ENCODE measurements at places on chromosomes 1 and 21. TPM values are rescaled to one million over a fixed set of nuclear protein-coding genes. Genes with fewer than 3 reads are reported as not detected.

DNA sequence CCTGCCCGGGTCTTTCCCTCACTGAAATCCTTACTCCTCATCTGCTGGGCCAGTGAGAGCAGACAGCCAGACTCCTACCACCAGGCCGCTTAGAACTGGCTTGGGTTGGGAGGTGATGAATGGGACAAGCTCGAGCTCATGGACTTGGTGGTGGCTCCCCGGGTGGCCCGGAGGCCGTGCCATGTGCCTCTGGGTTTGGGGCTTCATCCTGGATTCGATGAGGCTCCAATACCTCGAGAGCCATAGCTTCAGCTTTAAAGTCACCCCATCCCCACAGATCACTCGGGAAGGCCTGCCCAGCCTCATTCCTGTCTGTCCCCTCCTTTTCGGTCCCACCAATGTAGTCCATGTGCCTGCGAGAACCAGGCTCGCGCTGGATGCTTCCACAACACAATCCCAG, 51.5 kb downstream of the MYOM3 start:
- no peaks in the 10 kb centered on the region for H3K27me3 ChIP-seq
- H3K4me1 ChIP-seq: no peaks in the 10 kb centered on the region
- H3K4me3 ChIP-seq: no peak overlapping the region
- no peak for DNase-seq
- H3K27ac ChIP-seq: no peak overlapping the region

- no peak overlapping the region for H3K4me3 ChIP-seq
- peaks cover 12% of the 10 kb centered on the region for H3K27me3 ChIP-seq
- H3K4me1 ChIP-seq: no peaks in the 10 kb centered on the region
- no peaks in the 10 kb centered on the region for H3K36me3 ChIP-seq
Measured at GRCh38 chr1:64315402-64315801, 112.0 kb downstream of the UBE2U start.

The SYPL2 gene
- total RNA-seq: 1.1 TPM

The NPHS2 gene
- total RNA-seq: not detected

DNA sequence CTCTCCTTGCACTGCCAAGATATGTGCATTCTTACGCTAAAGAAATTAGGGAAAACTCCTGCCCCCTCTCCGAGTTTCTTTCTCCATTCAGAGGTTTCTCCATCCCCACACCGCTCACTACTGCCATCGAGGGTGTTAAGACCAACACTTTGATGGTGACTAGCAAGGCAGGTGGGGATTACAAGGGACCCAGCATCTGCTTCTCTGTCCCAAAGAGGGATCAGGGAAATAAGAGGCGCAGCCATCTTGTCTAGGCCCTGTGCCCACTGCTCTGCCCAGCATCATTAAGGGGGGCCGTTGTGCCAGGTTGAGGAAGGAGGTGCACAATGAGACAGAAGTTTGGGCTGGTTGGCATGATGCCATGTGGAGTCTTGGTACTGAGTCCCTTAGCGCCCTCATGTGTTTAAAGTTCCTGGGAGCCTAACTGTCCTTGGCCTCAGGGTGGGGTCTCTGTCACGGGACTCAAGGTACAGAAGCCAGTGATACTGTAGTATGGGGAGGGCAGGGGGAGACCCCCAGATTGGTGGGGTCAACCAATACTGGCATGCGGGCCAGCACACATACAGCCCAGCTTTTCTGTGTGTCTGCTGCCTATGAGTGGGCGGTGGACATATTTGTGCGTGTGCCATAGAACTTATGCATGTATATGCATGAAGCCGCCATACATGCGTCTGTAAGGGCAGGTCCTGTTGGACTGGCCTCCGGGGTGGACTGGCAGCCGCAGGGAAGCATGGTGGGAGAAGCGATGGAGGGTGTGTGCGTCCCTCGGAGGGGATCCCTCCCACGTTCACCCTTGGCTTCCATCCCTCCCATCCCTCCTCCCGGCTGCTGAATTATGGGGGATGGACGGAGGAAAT, 5.5 kb downstream of the EFNA3 start:
- DNase-seq: no peak
- peaks cover 2% of the 10 kb centered on the region for H3K36me3 ChIP-seq
- peak overlapping the region; percentile 89 for H3K27ac ChIP-seq
- peak overlapping the region; percentile 90 for H3K4me3 ChIP-seq
- H3K4me1 ChIP-seq: peaks cover 39% of the 10 kb centered on the region

The NBPF15 gene
- total RNA-seq: 70.1 TPM

The PPIAL4G gene
- total RNA-seq: not detected

DNA sequence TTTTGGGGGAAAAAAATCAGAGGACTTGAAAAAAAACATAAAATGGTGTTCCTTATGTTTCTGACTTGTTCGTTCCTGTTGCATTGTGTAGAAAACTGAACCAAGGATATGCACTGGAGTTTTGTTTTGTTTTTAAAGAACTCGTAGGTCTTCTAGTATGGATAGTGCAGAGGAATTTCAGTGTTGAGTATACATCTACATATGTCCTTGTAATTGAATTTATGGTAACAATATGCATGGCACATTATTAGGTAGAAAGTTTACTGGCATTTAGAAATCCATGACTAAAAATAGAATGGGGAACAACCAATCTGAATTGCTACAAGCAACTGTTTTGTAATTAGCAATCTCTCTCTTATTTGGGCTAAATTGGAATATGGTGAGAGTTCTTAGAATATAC, 188.3 kb upstream of the ZRANB2 start:
- H3K4me3 ChIP-seq: no peak overlapping the region
- no peak for DNase-seq
- H3K27me3 ChIP-seq: peaks cover 6% of the 10 kb centered on the region

GRCh38 chr1:172775606-172776005, 116.7 kb downstream of the FASLG start:
- no peak overlapping the region for H3K27ac ChIP-seq
- H3K4me3 ChIP-seq: no peak overlapping the region

- peaks cover 48% of the 10 kb centered on the region for H3K4me1 ChIP-seq
- H3K27me3 ChIP-seq: no peaks in the 10 kb centered on the region
- H3K36me3 ChIP-seq: peaks cover 11% of the 10 kb centered on the region
- H3K4me3 ChIP-seq: peak overlapping the region; percentile 96
Measured at GRCh38 chr1:33257772-33258712, 1.8 kb downstream of the ZNF362 start.

The RHEX gene
- not detected for total RNA-seq

GRCh38 chr1:94936861-94937620, 10.1 kb upstream of the CNN3 start:
- no peak overlapping the region for H3K27ac ChIP-seq
- no peak for DNase-seq
- H3K27me3 ChIP-seq: no peaks in the 10 kb centered on the region
- H3K4me1 ChIP-seq: peaks cover 46% of the 10 kb centered on the region
- no peak overlapping the region for H3K4me3 ChIP-seq
- no peaks in the 10 kb centered on the region for H3K36me3 ChIP-seq

The PLA2G2D gene
- total RNA-seq: not detected

DNA sequence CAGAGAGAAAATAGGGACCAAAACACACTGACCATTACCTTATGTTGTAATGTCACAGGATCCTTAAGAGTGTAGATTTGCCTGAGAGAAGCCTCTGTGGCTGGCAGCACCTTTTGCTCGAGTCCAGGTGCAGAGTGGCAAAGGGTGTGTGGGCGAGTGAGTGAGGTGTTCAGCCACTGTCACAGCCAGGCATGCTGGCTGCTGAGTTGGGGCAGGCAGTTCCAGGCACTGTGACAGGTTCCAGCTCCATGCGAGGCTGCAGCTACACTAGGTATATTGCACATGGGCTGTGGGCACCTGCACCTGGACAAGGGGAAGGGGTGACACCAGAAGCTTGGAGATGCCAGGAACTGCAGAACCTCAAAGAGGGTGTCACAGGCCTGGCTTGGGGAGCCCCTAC, 1370.4 kb upstream of the PRMT6 start:
- H3K4me3 ChIP-seq: no peak overlapping the region
- no peak overlapping the region for H3K27ac ChIP-seq
- H3K27me3 ChIP-seq: peaks cover 2% of the 10 kb centered on the region
- no peaks in the 10 kb centered on the region for H3K36me3 ChIP-seq
- H3K4me1 ChIP-seq: peaks cover 14% of the 10 kb centered on the region

GRCh38 chr1:186792870-186793581, 35.7 kb upstream of the PLA2G4A start:
- H3K4me3 ChIP-seq: no peak overlapping the region
- no peaks in the 10 kb centered on the region for H3K36me3 ChIP-seq
- H3K27ac ChIP-seq: no peak overlapping the region
- no peaks in the 10 kb centered on the region for H3K4me1 ChIP-seq
- H3K27me3 ChIP-seq: no peaks in the 10 kb centered on the region
- no peak for DNase-seq

GRCh38 chr1:10299151-10299550, 88.8 kb downstream of the KIF1B start:
- no peaks in the 10 kb centered on the region for H3K27me3 ChIP-seq
- H3K4me1 ChIP-seq: no peaks in the 10 kb centered on the region
- DNase-seq: no peak
- H3K27ac ChIP-seq: no peak overlapping the region
- no peak overlapping the region for H3K4me3 ChIP-seq

GRCh38 chr1:25022361-25023189, 92.5 kb upstream of the RUNX3 start:
- peak overlapping the region; percentile 94 for H3K27ac ChIP-seq
- H3K4me3 ChIP-seq: no peak overlapping the region

GRCh38 chr1:904310-904950, 19.3 kb upstream of the SAMD11 start:
- H3K4me3 ChIP-seq: peak overlapping the region; percentile 71
- H3K4me1 ChIP-seq: peaks cover 25% of the 10 kb centered on the region
- peaks cover 11% of the 10 kb centered on the region for H3K27me3 ChIP-seq
- H3K36me3 ChIP-seq: no peaks in the 10 kb centered on the region
- H3K27ac ChIP-seq: peak overlapping the region; percentile 64

DNA sequence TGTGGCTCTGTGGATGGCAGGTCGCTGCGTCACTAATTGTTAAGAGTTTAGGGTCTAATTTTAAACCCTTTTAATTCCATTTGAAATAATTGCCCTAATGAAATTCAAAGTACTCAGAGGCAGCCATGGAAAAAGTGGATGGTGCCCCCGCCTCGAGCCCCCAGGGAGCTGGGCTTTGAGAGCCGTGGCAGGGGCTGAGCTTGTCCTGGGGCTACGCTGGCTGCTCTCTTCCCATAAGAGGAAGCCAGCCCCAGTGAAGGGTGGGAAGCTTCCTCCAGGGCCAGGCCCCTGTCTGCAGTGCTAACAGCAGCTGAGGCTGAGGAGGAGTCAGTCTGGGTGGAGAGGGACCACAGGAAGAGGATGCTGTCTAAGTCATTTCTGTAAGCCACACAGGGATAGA, 315.0 kb upstream of the POU3F1 start:
- H3K27ac ChIP-seq: no peak overlapping the region
- H3K27me3 ChIP-seq: peaks cover 18% of the 10 kb centered on the region
- H3K4me3 ChIP-seq: no peak overlapping the region
- no peaks in the 10 kb centered on the region for H3K4me1 ChIP-seq
- no peaks in the 10 kb centered on the region for H3K36me3 ChIP-seq

The ASCL5 gene
- not detected for total RNA-seq

The DCST2 gene
- total RNA-seq: 0.75 TPM

GRCh38 chr1:236002572-236002971, 62.3 kb downstream of the NID1 start:
- DNase-seq: no peak
- no peak overlapping the region for H3K27ac ChIP-seq
- H3K4me3 ChIP-seq: no peak overlapping the region
- peaks cover 21% of the 10 kb centered on the region for H3K4me1 ChIP-seq
- peaks cover 27% of the 10 kb centered on the region for H3K36me3 ChIP-seq
- no peaks in the 10 kb centered on the region for H3K27me3 ChIP-seq

GRCh38 chr1:98304888-98305287, 356.6 kb upstream of the SNX7 start:
- H3K4me3 ChIP-seq: no peak overlapping the region
- no peak overlapping the region for H3K27ac ChIP-seq
- no peak for DNase-seq
- no peaks in the 10 kb centered on the region for H3K4me1 ChIP-seq

DNA sequence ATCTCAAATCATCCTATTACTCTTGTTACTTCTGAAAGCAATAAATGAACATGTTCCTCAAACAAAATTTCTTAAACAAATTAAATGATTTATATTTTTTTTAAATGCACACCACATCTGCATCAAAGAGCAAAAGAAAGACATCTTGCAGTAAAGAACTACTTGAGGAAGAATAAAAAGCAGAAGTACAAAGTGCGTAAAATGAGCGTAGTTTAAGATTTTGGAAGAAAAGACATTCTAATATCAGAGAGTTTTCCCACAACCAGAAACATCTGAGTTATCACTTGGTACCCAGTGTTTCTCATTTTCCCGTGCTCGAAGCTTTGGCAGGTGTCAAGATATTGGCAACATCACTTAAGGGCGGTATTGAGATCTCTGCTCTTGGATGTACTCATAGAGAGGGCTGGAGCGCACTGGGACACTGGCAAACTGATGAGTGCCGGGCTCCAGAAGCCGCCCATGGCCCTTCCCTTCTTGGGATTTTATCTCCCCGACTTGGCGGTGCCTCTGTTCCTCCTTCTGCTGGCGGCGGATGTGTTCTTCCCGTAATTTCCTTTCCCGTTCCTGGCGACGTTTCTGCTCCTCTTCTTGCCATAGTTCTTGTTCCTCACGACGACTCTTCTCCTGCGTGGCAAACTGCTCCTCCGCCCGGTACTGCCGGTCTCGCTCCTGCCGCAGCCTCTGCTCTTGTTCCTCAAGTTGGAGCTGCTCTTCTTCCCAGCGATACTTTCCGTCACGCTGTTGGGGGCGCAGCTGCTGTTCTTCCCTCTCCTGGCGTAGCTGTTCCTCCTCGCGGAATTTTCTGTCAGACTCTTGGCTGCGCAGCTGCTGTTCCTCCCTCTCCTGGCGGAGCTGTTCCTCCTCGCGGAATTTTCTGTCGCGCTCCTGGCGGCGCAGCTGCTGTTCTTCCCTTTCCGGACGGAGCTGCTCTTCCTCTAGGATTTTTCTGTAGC, 7.9 kb downstream of the TCHH start:
- no peak overlapping the region for H3K27ac ChIP-seq
- peaks cover 19% of the 10 kb centered on the region for H3K27me3 ChIP-seq
- H3K4me1 ChIP-seq: no peaks in the 10 kb centered on the region
- no peak for DNase-seq

DNA sequence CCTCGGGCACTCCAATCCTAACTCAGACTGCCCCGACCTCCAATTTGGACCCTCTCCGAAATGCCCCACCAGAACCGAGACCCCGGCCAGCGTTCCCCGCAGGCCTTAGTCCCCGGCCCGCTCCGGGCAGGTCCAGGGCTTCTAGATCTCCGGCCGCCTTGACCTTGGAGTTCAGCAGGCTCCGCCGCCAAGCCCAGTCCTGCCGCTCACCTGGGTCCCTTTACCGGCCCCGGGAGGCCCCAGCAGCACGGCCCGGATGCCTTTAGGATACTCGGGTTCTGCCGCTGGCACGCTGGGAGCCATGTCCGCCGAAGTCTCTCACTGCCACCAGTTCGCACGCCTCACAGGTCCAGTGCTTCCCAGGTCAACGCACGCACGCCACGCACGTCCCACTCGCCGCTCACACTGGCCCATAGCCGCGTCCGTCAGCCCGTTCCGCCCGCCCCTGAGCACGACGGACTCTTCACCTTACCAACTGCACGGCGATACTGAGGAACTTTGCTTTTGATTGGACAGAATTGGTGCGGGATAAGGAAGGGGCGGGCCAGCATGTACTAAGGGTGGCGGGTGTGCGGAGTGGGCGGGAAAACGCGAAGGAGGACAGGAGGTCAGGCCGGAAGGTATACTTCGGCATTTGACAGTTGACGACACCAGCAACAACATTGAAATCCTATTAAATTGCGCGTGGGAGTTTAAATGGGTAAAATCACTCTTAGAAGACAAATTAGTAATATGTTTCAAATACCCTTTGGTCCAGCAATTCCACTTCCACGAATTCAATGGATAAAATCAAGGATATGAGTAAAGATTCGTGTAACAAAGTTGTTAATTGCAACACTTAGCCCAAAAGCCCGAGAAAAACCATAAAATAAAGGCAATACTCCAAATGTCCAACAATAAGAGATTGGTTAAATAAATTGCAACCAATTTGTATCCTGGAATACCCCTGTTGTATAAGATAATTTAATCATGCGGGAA, at the start of gene AK2:
TSS of gene AK2 (minus strand) at position 358 of the 978 bp plus-strand sequence. CDS start at position 303, 55 bp downstream.
- peaks cover 21% of the 10 kb centered on the region for H3K4me1 ChIP-seq
- H3K4me3 ChIP-seq: peak within 1 kb of the TSS; percentile 91
- peak within 1 kb of the TSS; percentile 91 for H3K27ac ChIP-seq
- H3K27me3 ChIP-seq: no peaks in the 10 kb centered on the region

Measured in osteocyte (in vitro differentiated cells).